Anterior cingulate cortex (tissue), 58 donors: ENCODE measurements at places on chromosomes 11 and 22.

DNA sequence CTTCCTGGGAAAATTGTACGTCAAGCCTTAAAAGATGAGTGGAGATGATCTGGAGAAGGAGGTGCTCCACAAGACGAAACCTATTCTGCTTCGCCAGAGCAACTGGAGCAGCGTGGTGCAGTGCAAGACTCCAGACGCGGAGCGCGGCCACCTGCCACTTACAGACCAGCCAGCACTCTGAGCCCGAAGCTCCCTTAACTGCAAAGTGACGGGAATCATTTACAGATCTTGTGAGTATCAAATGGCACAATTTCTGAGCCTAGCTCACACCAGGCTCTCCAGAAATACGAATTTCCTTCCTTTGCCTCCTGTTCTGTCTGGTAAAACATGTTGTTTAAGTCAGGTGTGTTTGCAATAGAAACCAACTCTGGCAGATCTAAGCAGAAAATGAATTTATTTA lies 369.3 kb downstream of the CADM1 start:
- no peak for DNase-seq

DNA sequence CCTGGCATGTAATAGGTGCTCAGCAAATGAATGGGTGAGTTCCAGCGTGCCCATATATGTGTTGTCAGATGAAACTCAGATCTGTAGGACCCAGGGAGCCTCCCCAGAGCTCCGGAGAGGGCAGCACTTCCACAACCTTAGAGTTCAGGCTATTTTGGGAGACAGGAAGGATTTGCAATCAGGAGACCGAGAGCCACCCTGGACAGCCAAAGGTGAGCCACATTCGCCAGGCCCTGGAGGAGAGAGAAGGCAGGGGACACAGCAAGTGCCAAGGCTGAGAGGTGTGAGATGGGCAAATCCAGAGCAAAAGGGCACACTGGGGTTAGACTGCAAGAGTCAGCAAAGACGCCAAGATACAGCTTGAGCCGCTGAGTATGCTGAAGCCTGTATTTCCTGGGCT lies 66.4 kb downstream of the CD82 start:
- no peak for DNase-seq

- DNase-seq: no peak
Measured at GRCh38 chr11:74310857-74311256, 583 bp downstream of the P4HA3 start.

DNA sequence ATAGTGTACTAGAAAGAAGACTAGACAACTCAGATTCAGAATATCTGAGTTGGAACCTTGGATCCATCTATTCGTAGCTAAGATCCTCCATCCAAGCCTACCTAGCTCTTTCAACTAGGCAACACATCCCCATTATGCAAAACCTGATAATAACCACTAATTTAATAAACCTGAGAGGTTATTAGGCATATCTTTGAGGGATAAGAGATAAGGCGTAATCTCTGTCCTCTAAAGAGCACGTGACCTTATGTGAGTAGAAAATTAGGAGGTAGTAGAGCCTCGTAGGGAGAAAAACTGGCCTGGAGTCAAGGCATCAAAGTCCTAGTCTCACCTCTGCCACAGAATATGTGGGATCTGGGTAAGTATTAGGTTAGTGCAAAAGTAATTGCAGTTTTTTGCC lies 87.8 kb downstream of the FAM168A start:
- no peak for DNase-seq

- no peak for DNase-seq
Measured at GRCh38 chr11:68828957-68829356, 12.8 kb downstream of the CPT1A start.

DNA sequence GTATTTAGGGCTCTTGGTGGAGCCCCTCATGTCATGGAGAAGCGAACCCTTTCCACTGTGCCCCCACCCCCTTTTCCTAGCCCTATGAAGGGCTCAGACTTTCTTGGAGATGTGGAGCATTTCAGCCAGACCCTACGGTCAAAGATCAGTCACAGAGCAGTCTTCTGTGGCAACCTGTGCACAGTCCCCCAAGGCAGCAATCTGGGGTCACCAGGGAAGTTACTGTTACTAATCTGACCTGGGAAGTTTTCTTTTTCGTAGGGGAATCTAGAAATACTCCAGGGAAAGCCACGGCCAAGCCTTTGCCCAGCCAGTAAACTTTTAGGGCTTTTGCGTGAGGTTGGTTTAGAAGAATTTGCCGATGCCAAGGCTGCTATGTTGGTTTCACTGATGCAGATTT lies 50.6 kb downstream of the ZBTB16 start:
- DNase-seq: no peak

GRCh38 chr22:20648306-20648903 lies 125.5 kb upstream of the SERPIND1 start:
- no peak for DNase-seq

GRCh38 chr11:31960126-31960525 lies 130.7 kb upstream of the RCN1 start:
- no peak for DNase-seq

DNA sequence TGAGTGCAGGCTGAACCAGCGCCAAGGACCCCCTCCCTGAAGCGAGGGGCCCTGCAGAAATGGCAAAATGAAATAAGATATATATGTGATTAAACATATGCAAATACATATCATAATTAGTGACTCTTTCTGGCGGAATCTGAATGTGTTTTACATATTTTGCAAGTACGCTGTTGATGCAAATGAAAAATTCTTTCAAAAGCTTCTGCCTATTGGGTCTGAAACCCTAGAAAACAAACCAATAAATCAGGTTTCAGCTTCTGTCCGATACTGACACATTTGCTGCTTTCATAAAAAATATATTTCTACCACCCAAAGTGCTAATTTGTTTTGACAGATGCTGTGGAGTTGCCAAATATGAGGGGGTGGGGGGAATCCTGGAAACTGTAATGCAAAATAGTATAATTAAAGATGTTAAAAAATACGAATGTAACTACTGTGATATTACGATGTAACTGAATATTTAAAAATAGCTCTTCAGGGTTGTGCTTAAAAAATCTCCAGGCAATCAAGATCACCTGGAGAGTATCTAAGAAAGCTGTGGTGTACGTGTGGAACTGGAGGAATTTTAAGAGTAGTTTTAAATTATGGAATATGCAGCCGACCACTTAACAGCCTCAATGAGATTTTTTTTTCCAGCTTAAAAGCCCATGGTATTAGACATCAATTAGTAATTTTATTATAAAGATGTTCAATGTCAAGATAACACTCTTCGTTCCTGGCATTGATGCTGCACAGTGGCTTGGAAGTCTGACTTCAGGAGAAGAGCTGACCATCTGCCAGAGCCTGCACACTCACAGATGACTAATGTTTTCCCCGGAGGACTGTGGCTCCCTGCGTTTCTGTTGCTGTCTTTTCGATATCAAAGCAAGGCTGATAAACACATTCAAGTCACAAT lies 122.2 kb upstream of the RCN1 start:
- DNase-seq: no peak

- no peak for DNase-seq
Measured at GRCh38 chr22:36284171-36284571, 31.2 kb downstream of the APOL1 start.

GRCh38 chr11:27524155-27524554 lies 17.6 kb upstream of the LIN7C start:
- no peak for DNase-seq

DNA sequence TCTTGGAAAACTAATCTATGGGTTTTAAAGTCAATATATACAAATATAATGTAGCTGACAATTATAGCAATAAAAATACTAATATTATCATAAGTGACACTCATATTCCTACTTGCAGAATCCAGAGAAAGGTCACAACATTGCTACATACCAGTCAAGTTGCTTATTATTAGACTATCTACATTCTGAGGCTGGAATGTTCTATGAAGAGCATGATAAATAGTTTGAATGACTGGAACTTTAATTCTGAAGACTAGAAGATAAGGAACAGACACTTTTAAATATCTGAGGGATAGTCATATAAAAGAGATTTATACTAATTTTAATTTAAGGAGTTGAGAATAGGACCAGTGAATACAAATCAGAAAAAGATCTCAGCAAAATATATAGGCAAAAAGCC lies 146.0 kb downstream of the GUCY1A2 start:
- DNase-seq: no peak

GRCh38 chr11:32176223-32176934 lies 85.5 kb downstream of the RCN1 start:
- DNase-seq: peak; percentile 53

DNA sequence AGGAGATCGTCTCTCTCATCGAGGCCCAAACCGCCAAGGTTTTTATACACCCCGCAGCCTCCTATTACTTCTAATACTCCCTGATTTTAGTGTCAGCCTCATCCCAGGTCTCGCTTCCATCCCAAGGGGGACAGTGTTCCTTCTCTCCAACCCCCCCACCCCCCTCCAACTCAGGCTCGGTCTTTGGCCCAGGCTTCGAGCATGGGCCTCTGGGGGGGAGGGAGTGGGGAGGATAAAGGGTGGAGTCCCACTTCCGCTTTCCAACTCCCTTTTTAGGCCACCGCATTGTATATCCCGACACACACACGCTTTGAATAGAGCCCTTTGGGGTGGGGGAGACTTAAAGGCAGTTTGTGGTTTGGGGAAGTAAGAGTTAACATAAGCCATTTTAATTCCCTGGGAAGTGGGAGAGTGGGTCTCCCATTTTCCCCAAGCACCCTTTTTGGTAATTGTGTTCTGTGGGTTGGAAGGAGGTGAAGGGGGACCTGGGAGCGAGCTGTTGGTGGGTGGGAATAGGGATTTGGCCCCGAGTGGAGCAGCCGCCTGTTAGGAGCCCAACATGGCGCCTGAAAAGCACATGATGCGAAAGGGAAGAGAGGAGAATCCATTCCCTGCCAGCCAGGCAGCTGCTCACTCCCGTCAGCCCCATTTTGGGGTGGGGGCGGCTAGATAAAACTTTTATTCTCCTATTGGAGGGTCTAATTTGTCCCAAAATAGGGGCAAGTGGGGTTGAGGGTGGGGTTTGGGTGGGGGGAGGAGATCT lies 844 bp downstream of the PCF11 start:
- DNase-seq: peak; percentile 52

GRCh38 chr11:27238811-27239210 lies 124.2 kb downstream of the CCDC34 start:
- DNase-seq: no peak

GRCh38 chr11:113436672-113437252 lies 38.4 kb downstream of the DRD2 start:
- DNase-seq: no peak
